KG1 (cell line): ENCODE measurements at places on chromosomes 5 and 9.

DNA sequence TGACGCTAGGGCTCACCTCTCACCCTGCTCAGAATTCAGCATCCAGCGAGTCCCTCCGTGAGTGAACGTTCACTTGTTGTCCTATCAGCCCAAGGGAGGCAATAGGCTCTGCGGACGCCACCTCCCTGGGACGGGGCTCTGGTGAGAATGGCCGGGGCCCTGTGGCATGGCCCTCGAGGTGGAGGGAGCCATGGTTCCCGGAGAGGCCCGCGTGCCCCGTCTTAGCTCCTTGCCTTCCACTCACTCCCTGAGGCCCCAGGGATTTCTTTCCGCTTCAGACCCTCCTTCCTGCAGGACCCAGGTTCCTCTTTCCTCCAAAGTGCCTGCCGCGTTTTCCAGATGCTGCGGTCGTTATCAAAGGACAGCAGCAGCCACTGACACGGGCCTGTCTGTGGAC lies 21.5 kb downstream of the EXOC3 start:
- no peak for DNase-seq

- DNase-seq, result no peak
These were observed 41.4 kb upstream of the LRRC14B start for GRCh38 chr5:149745-150485.

DNA sequence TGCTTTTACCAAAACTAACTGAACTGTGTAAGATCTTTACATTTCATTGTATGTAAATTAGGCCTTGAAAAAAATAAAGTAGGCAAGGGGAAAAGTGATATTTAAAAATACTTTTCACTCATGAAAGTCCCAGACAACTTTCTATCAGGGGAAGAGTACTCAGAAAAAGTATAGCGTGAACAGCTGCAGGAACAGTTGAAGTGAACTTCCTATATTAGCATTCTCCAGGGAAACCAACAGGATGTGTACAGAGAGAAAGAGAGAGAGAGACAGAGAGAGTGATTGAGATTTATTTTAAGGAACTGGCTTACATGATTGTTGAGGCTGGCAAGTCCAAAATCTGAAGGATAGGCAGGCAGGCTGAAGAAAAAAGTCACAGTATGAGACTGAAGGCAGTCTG lies 42.0 kb downstream of the ERMP1 start:
- no peak for DNase-seq

GRCh38 chr5:87829217-87829551 lies 416.5 kb upstream of the CCNH start:
- DNase-seq, result no peak

GRCh38 chr9:95147452-95148207 lies 169.9 kb downstream of the FANCC start:
- no peak for DNase-seq

- DNase-seq, result no peak
These were observed 2.6 kb upstream of the SMC5 start for GRCh38 chr9:70256123-70256551.

DNA sequence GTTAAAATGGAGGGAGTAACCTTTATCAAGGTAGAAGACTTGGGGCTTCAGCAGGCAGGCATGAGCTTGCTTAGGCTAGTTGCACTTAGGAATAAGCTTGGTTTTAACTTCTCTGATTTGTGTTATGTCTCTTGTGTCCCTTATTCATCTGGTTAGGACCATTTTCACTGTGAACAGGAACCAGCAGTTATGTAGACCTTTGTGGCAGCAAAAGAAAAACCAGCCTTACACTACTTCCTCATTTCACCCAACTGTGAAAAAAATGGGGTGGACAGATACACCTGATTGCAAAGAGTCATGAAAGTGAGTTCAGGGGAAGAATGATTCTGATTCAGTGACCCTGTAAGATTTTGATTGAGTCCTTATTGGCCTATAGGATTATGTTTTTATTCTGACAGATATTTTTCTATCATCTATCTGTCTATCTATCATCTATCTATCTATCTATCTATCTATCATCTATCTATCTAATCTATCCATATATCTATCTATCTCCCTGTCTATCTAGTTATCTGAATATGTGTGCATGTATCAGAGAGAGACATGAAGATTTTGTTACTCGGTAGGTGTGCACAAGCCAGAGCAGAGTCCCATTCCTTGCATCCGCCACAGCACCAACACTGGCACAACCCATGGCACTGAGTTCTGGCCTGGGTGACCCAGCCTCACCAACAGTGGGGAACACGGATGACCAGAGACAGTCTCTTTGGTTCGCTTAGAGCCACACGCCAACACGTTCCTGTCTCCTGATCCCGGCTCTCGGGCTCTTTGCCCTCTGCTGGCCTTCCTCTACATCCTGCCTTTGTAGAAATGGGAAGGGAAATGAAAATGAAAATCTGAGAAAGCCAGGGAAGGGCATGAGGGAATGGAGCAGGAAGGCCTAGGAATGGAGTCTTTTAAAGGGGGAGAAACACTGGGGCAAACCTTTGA lies 1.3 kb upstream of the ZNF366 start:
- DNase-seq, result no peak

DNA sequence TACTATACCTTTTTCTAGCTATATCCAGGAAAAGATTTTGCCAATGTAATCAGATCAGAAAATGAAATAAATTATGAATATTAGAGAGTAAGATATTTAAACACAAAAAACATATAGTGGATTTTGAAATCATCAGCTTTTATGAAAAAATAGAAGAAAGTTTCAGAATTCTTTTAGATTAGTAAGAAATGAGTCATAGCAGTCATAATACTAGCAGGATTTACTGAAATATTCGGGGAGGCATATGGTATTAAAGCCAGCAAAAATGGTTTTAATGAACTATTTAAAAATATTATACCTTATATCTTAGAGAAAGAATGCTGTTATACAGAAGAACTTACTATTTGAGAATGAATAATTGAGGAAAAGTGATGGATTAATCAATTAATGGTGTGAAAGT lies 303.6 kb upstream of the NUDT12 start:
- no peak for DNase-seq

DNA sequence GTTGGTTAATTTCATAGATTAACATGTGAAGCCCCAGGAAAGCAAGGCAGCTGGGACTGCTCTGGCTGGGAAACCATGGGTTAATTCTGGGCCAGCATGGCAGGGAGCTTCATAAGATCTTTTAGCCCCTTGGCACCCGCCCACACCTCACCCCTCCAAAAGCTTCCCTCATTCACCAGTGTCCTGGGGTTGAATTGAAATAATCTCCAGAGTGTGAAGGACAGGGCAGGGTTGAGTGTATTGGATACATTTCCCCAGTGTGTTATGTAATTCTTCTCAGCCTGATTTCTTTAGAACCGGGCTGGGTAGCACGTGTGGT lies 19.4 kb downstream of the WNT8A start:
- DNase-seq, result no peak

GRCh38 chr9:88221105-88221504 lies 82.8 kb upstream of the SPATA31C2 start:
- no peak for DNase-seq

DNA sequence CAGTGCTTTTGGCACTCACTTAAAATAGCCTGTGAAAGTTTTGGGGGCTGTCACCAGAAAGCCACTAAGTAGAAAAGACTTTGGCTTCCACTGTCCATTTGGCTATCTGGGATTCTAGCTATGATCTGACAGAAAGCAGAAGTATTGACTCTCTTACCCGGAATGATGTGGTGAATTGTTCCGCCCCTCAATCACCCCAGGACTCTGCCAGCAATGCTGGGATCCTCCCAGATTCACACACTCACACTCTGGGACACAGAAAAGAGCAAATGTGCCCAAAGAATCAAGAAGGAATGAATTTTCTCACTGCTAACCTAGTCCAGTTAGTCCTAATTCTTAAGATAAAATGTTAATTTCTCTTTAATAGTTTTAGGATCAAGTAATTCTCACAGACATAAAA lies 576.9 kb downstream of the BNC2 start:
- no peak for DNase-seq

DNA sequence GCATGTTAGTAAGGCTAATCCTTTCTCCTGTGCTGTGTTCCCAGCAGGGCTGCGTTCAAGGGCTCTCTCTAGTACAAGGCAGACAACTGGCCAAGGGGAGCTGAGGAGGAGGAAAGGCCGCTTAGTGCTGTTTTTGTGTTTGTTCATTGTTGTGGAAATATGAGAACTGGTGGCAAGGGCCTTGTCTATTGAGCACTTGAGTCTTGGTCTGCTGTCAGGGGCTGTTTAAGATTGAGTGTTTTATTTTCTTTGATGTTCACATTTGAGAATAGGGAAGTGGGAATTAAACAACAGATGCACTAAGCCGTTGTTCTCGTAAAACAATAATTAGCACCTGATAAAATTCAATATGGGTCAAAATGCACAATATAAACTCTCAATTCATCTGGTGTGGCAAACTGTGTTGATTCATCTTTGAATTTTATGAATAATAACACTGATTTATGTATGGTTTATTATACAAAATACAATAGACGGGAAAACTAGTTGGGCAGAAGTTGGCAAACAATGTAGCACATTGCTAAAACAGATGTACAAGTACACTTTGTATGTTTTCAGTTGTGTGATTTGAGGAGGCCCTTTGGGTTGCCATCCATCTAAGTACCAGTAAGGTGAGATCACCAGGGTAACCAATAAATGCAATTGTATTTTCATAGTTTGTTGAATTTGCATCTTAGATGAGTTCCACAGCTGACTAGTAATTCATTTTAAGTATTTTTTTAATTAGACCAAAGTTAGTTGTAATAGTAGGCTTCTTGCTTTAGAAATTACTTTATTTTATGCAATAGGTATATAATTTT lies 97.6 kb upstream of the GRHPR start:
- DNase-seq, result no peak

GRCh38 chr9:95499847-95500246 lies 16.9 kb downstream of the PTCH1 start:
- no peak for DNase-seq

DNA sequence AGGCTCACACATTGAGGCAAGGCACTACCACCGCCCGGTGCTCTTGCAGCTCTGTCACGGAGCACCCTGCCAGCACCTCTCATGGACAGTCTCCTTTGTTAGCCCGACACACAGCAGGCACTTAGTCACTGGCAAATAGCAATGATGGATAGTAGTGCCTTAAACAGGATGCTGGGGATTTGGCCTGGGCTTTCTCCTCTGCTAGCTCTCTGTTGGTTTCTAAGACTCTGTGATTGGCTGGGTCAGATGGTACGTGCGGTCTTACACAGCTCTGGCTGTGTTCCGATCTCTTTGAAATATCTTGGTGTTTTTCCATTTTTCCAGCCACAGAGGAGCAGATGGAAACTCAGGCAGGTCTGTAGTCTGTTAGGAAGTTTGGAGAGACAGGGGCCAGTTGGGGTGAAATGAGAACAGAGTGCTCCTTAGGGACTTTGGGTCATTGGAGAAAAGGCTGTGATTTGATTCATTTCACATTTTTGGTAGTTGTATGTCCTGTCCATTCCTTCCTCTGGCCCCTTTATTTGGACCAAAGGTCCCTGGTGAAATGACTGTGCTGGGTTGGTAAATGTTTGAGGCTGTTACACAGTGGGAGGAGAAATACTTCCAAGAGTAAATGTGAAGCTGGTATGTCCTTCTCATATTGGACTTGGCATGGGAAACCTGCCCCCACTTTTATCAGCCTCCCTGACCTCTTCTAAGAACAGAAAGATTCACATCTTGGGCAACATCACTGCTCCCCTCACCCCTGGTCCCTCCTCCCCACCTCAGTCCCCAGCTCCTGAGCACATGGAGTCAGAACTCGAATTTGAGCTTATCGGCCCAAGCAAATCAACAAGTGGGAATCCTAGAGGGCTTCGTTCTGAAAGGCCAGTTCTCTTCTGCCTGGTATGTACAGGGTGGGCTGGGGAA lies 3.4 kb downstream of the SMIM3 start:
- DNase-seq, result no peak

GRCh38 chr9:6634444-6634843 lies 11.1 kb downstream of the GLDC start:
- no peak for DNase-seq

DNA sequence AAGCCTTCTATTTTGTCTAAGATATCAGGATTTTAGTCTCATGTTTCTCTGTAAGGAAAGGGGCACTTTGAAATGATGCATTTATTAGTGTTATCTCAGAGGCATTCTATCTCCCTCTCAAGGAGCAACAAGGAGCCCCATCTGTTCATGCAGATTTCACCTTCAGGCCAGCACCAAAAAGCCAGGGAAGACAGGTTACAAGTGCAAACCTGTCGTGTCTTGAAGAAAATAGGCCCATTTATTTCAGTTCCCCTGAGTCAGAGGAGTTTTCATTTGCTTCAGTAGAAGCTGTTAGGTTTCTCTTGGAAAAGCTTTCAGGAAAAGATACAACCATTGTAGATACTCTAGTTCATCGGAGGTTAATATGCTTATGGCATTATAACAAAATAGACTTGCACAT lies 97.2 kb downstream of the SPOCK1 start:
- no peak for DNase-seq

GRCh38 chr5:91384671-91385430 lies 1.7 kb upstream of the ARRDC3 start:
- DNase-seq, result peak; percentile 12

- no peak for DNase-seq
These were observed 10.0 kb downstream of the MOCS2 start for GRCh38 chr5:53099546-53099945.
